ENCODE measurements at places on chromosomes 4 and X.

DNA sequence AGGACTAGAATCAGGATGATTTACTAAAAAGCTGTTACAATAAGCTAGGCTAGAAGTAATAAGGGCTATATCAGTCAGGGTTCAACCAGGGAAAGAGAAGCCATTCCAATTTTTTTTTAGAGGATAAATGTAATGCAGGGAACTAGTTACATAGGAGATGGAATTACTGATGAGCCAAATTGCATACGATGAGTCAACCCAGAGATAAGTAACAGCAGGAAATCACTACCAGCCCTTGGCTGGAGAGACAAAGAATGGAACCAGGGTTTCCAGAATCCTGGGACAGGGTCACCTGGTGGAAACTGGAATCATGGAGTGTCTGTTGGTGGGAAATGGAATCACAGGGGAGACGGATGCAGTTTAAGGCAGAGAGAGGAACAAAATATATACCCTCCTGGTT is 13.1 kb upstream of the MAGEA4 start:
- no peak for DNase-seq

DNA sequence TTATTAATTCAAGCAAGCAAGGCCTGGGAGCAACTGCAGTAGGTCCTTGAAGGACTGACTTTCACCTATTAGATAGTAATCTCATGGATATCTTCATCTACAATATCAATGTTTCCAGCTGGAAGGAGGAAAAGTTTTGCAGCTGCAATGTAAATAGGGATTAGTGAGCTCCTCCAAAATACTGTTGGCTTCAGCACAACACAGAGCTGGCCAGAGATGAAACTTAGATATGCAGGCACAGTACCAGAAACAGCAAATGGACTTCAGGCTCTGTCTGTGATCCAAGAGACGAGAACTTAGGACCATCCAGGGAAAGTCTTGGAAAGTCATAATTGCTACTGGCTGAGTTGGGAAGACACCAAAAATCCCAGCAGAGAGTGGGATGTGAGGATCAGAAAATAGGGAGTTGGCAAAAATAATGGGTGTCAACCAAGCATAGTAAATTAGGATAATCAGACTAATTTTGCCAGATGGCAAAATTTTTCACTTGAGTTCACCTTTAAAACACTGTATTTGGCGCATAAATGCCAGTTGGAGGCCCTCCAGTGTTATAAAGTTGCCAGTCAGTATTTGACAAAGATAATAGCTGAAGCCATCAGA is 57.5 kb downstream of the PARM1 start:
- no peak for DNase-seq

DNA sequence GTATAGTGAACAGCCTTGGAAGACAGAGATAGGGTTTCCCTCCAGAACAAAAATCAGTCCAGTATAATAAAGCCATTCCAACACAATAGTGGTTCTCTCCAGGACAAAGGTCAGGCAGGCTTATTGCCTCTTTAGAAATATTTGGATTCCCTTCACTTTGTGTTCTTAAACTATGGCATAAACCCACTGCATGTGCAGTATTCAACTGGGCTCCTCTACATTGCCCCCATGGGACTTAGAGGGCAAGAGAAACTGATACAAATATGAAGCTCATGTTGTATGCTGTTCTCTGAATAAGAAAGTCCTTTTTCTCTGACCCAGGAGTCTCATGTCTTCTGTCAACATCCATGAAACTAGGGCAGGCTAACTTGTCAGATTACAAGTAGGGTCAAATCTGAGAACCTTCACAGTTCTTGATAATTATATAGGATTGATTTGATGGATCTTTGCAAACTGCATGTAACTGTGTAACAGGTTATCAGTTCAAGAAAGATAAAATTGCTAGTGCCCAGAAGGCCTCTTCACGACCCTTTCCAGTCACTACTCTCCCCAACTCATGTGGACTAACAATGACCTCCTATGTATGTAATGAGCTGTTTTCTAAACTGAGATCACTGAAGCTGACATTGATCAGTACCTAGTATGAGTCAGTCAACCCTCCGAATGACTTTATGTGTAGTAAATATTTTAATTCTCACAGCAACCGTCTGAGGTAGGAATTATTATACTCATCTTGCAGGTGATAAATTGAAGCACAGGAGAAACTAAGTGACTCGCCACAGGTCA is 31.9 kb upstream of the FAM9C start:
- no peak for DNase-seq

DNA sequence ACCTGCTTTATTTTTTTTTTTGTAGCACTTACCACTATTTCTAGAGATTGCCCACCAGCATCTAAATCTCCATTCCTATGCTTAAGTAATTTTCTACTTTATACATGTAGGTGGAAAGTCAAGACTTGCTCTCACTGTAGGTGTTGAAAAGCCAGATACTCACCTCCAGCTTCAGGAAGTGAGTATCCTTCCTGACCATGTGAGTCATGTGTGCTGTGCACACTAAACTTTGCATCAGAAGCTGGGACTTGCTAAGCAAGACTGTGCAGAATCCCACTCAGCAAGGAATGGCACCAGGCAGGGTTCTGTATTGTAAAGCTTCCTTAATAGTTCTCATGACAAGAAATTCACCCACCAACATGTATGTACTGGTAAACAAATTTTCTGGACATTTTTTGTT is 151.8 kb downstream of the POU4F2 start:
- DNase-seq = no peak

DNA sequence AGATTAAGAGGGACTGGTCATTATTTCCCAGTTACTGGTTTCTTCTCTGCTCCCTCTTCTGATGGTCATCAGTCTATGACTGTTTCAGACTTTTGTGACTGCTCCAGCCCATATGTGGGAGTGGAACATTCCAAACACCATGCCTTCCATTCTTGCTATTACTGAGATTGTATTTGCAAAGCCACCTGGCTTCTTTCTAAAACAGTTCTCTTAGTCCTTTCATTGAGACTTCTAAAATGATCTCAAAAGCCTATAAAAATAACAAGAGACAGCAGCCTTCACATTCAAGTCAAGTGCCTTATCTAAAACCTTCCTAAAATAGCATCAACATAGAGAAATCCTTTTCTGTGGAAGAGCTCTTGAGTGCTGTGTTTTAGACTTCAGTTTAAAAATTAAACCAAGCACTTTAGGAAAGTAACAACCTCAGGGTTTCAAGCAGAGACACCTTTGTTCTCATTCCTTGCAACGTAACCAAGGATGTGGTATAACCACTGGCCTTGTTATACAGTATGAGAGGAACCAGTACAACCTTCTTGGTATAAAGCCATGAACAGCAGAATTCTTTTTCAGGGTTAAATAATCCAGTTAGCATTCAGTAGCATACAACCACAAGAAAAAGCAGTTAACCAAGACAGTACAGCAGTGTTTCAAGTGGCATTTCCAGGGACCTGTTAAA is 97.1 kb downstream of the NFKB1 start:
- DNase-seq = no peak

DNA sequence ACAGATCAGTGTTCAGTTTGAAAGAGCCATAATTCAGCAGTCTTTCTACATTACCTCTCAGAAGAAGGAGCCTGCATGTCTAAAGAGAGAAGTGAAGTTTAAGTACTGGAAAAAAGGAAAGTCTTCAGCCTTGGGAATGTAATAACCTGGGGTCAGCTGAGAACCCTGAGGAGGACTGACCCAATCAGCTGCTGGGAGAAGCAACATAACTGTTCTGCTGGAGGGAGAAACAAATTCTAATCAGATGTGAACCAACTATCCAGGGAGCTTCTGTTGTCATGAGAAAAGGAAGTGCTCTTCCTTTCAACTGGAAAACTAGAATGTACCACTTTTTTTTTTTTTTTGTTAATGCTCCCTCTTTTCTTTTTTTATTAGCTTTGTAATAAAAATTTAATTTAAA is 64.5 kb upstream of the PDE5A start:
- DNase-seq = no peak

DNA sequence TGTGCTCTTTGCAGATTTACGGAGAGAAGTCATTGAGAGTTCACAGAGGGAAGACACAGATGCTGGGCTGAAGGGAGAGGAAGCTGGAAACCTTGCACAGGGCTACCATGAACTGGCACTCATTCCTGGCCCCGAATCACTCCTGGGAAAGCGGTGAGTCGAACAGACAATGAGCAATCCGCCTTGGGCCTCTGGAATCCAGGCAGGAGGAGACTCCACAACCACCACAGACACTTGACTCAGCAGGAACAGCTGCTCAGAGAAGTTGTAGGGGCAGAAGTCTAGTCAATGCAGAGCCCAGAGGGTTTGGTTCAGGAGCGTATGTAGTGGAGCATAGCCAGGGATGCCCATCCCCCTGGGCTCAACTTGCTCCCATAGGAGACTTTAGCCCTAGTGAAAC is 62.8 kb upstream of the GRIA3 start:
- DNase-seq = no peak

DNA sequence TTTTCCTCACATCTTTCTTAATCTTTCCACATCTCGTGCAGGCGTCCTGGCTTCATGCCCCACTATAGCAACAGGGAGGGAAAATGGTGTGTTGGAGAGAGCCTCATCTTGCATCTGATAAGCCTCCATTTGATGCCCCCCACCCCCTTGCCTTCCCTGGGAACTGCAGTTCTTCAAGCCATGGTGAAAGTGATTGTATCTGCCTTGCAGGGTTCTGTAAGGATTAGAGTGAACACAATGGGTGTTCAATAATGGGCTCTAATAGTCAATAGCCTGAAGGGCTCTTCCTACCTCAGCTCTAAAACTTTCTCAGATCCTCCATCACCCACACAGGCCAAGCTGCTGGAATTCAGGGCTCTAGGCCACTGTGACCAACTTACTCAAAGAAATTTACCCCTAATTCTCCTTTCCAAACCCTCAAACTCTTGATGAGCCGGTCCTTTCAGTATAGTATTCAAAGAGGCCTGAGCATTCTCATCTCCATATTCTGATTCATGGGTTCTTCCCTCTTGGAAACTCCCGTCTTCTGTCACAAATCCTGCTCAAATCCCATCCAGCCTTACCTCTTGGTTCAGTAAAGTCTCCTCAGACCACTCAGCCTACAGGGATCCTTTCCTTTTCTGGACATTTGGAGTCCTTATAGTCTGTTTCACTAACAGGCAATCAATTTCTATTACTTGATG is 128.3 kb upstream of the TRIM2 start:
- no peak for DNase-seq

GRCh38 chrX:16839852-16840460 is 30.2 kb downstream of the RBBP7 start:
- DNase-seq = no peak

DNA sequence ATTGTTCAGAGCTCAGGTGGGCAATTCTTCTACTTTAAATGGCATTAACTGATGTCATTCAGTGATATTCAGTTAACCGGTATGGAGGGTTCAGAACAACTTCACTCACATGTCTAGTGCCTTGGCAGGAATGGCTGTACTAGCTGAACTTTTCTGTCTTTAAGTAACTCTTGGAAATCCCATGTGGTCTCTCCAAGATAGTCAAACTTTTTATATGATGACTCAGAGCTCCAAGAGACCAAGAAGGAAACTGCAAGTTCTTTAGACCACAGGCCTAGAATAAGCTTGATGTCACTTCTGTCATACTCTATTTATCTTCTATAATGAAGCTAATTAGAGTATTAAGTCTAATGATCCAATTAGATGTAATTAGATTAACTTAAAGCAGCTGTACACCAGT is 24.9 kb downstream of the LHFPL1 start:
- DNase-seq = no peak

DNA sequence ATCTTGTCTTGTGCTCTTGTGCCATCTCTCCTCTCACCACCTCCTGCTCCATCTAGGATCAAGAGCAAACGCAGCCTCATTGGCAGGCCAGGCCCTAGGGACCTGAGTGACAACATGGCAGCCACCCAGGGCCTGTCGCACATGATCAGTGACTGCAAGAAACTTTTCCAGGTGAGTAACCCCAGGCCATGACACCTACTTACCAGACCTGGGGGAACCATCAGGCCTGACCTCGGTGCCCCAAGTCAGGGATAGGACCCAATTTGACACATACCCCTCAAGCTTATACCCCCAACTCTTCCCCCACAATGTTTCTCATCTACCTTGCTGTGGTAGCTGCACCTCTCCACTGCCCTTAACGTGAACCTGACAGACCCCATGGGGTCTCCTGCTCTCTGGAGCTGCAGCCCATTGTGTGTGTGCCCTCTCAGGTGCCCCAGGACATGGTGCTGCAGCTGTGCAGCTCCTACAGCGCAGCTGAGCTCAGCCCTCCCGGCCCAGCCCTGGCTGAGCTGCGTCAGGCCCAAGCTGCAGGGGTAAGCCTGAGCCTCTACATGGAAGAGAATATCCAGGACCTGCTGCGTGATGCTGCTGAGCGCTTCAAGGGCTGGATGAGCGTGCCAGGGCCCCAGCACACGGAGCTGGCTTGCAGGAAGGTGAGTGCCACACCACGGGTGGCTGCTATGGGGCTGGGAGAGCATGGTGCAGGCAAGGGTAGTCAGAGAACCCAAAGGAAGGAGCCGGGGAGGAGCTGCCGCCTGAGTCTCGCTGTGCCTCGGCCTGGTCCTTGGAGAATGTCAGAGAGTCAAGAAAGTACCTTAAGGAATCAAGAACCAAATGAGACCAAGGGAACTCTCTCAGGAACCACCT is 74.8 kb downstream of the STARD8 start:
- DNase-seq = no peak

DNA sequence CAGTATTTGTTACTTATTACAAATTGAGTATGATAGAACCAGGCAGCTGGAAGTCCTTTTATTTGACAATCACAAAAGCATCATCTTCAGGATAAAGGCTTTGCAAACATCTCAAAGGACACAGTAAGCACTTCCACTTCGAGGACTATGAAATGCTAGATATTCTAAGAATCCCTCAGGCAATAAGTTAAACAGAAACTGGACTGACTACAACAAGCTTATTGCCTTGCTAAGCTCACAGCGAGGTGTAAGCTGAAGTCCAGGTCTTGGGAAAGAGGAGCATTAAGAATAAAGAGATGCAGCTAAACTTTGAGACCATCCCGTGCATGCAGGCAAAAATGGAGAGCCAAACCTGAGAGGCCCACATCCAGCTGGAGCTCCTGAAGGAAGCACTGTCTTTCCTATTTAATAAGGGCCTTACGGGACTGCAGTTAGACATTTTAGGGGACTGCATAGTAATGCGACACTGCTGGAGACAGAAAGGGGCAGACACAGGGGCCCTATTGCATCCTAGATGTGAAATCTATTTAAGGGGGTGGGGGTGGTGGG is 38.7 kb downstream of the DCHS2 start:
- no peak for DNase-seq

DNA sequence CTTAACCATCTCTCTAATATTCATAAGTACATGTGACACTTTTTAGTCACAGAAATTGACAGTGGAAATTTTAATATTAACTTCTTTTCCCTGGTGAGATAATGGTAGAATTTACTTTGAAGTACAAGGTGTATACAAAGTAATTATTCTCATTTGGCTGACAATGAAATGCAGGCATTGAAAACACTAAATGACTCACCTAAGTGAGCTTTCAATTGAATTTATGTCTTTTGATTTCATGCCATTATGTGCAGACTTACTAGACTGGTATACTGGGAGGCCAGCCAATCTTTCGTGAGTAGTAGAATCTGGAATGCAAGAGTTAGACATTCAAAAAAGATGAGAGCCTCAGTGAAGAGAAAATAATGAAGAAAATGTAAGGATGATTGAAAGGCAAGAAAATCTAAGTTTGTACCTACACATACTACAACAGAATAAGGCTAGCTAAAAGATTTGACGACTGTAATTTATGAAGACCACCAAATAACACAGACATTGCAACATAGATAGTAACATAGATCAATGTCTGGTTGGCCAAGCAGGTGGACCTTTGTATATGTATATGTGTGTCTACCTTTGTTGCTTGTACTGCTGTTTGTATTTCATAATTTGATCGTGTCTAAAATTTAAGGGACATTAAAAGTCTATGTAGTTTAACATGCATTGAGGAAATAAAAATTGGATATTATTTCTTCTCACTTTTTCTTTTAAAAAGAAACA is 459.7 kb downstream of the IL15 start:
- no peak for DNase-seq

GRCh38 chrX:4881277-4881676 is 1167.8 kb upstream of the PRKX start:
- no peak for DNase-seq
